Breast epithelium (tissue), 4 donors: ENCODE measurements at places on chromosomes 16 and 17.

DNA sequence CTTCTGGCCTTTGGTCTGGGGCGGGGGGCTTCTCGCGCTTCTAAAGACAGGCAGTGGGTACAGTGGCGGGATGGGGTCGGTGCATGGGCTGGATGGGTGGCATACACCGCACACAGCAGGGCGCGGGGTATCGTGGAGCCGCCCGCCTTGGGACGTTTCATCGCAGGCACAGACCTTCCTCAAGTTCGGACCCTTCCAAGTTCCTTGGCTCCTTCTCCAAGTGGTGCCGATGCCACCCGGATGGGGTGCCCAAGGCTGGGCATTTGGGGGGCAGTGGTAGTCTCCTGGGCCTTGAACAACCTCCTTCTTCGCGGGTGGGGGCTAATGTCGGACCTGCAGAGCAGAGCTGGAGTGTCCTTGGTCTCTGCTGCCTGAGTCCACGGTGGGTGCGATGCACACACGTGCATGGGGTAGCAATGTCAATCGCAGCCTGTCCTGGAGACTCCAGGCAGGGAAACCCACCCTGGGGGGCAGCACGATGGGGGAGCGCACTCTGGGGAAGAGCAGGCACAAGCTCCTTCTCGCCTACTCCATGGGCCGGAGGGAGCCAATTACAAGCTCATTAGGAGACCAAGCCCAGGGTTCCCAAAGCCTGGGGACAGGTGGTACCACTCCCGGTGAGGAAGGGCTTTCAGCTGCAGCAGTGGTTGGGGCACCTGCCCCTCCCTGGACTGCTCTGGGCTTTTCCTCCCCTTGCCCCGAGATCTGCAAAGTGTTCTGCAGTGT, 686 bp upstream of the MTSS2 start:
- DNase-seq: no peak

- DNase-seq: no peak
These were observed 215.3 kb downstream of the ZNF423 start for GRCh38 chr16:49640581-49640980.

DNA sequence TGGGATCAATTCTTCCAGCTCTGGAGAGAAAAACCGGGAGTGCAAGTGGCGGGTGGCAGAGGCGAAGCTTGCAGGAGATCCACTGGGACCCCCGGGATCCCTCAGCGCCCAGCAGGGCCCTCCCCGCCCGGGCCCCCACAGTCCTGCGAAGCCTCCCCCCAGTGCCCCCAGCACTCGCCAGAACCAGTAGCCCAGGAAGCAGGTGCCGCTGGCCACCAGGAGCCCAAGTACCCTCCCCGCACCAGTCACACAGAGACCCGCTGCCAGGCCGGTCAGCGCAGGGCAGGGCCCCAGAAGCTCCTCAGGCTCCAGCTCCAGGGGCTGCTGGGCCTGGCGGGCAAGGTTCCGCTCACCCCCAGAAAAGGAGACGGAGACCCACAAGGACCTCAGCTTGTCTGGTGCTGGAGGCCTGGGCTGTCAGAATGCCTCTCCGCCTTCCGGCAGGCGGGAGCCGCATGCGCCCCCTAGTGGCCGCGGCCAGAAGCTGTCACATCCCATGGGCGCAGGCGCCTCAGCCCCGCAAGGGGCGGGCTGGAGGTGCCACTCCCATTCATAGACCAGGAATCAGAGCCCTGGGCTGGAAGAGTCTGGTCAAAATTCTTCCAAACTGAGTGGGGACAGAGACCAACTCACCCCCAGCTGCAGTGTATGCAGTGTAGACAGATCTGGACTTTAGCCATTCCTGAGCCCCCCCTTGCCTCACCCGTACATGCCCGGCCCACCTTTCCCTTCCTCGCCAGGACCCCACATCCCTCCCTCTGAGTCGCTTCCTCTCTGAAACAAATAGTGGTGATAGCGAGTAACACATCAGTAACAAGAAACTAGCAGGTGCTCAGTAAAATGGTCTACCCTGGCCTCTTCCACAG, 1002.3 kb downstream of the KCNJ18 start:
- DNase-seq: no peak

DNA sequence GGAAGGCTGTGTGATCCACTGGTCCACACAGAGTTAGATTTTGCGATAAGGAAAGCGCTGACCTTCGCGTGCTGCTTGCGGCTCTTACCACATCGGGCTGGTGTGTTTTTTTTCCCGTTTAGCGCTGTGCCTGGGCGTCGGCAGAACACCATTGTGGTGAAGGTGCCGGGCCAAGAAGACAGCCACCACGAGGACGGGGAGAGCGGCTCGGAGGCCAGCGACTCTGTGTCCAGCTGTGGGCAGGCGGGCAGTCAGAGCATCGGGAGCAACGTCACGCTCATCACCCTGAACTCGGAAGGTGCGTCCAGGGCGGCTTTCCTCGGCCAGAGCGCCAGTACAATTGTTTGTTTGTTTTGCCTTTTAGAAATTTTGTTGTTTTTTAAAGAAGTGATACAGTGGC, 54.7 kb downstream of the BANP start:
- DNase-seq: no peak

GRCh38 chr16:57578521-57579360, 36.3 kb downstream of the ADGRG5 start:
- no peak for DNase-seq

GRCh38 chr16:22216191-22216831, 10.2 kb downstream of the EEF2K start:
- no peak for DNase-seq

- DNase-seq: no peak
These were observed 2.0 kb upstream of the CD300H start for GRCh38 chr17:74569020-74570003.

GRCh38 chr17:79232957-79233356, 158.3 kb downstream of the ENGASE start:
- no peak for DNase-seq

GRCh38 chr17:80995131-80995530, 3.5 kb downstream of the CHMP6 start:
- no peak for DNase-seq

DNA sequence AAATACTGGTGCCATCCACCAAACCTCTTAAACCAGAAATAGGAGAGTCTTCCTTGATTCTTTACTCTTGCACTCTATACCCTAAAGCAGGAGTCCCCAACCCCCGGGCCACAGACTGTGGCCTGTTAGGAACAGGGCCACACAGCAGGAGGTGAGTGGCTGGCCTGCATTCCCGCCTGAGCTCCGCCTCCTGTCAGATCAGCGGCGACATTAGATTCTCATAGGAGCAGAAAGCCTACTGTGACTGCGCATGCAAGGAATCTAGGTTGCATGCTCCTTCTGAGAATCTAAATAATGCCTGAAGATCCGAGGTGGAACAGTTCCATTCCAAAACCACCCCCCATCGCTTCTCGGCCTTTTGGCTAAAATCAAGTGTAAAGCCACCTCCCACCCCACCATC, 30.3 kb upstream of the SRCIN1 start:
- no peak for DNase-seq

GRCh38 chr16:3094289-3095027, 4.6 kb downstream of the ZSCAN10 start:
- DNase-seq: no peak

DNA sequence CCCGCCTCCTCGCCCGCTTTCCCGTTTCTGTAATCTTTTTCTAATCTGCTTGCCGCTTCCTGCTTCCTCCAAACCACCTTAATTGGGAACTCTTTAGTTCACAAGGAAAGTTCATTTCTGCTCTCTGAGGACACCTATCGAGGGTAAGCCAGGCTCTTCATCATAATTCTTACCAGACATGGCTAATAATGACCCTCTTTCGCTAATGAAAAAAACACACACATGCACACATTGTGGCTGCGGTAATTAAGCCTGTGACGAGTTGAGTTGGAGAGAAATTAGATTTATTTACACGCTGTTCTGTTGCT, 100.6 kb downstream of the ZNF423 start:
- DNase-seq: no peak

GRCh38 chr16:84643180-84643583, 5.1 kb upstream of the KLHL36 start:
- DNase-seq: peak; percentile 71

DNA sequence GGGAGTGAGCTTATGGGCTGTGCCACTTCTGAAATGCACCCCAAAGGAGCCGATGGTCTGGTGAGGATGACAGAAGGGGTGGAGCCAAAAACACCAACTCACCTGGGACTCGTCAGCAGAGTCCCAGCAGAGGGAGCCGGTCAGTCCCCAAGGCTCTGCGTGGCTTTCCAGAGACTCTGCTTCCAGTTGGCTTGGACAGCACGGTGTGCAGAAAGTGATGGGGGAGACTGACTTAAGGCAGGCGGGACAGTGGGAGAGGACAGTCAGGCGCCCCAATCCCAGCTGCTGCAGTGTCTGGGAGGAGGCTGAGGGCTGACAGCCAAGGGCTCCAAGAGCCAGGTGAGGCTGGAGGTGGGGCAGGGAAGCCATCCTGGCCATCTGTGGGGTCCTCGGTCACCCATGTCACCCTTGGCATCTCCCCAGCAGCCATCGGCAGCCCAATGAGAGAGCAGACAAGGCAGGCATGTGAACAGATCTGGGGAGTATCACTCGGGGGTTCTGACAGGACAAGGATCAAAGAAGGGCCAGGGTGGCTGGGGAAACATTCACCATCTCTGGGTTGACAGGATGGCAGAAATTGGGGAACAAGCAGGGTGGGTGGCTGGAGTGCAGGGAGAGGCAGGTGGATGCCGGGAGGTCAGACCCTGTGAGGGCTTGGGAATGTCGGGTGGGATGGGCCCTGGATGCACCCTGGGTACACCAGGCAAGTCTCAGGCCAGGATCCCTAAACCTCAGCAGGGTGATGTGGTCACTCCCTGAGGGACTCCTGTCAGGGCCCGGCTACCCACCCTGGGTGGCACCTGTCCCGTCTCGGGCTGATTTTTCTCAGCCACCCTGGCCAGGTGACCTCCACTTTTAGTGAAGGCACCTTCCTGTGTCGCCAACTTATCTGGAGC, 8.9 kb upstream of the KRTAP17-1 start:
- DNase-seq: peak; percentile 66

DNA sequence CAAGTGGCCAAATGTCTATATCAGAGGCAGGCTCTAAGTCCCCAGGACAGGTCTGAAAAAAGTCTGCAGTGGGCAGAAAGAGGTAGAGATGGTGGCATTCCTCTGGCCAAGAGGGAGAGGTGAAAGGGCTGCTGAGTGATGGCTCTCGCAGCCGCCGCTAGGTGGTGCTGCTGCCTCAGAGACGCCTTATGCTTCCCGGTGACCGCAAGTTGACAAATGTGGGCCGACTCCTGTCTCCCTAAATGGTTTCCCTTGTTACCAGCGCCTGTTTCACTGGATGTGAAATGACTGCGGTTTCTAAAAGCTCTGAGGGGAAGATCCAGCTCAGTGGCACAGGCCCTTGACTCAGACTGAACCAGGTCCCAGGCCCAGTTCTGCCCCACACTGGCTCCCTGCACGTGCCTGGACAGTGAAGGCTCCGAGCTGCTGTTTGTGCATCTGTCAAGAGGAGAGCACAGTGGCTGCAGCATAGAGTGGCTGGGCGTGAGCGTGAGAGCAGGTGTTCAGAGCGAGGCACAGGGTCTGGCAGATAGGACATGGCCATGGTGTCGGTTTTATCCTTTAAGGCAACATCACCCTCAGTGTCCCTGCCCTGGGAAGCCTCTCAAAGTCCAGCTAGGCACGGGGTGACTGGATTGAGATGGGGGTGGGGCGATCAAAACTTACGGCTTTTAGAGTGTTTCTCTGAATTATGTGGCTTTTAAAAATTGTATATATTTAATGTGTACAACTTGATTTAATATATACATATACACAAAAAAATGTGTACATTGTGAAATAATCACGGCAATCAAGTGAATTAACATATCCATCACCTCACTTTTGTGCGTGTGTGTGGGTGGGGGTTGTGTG, 19.9 kb downstream of the CLEC16A start:
- peak; percentile 75 for DNase-seq

- DNase-seq: no peak
These were observed 56.3 kb downstream of the GAN start for GRCh38 chr16:81371106-81371505.

DNA sequence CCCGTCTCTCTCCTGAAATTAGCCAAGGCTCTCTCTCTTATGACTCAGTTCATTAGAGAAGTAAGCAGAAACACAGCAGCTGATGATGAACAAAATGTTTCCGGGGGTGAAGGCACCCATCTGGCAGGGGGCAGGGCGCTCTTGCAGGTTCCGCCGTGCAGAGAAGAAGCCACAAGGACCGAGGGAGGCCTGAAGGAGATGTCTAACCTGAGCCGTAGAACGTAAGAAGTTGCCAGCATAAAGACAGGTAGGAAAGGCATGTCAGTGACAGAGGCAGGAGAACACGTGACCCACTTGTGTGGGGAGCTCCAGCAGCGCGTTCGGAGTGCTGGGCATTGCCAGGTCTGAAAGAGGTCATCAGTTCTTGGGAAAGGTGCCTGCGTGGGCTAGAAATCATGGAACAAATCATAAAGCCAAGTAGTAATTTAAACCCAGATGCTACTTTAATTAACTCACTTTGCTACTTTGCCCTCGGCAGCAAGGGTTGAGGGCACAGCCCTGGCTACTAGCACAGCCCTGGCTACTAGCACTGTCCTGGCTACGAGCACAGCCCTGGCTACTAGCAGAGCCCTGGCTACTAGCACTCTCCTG, 198.6 kb downstream of the RPTOR start:
- no peak for DNase-seq

GRCh38 chr16:2270070-2270462, 2.1 kb upstream of the RNPS1 start:
- no peak for DNase-seq

DNA sequence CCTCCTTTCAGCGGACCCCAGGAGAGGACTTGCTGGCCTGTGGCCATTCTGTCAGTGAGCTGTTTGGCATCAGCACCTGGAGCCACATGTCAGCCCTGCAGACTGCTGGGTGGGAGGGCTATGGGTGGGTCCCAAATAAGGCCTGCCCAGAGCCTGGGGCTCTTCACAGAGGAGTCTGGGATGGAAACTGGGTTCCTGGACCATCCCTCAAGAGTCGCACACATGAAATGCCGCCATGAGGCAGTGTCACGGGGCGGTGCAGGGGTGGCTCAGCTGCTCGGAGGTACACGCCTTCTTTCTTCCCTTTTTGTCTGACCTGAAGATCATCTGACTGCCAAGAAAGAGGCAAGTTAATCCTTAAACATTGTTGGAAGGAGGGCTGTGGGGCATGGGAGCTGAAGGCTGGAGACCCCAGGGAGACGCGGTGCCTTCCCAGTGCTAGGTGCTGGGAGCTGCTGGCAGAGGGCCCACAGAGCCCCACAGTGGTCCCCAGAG, 14.8 kb downstream of the MPRIP start:
- DNase-seq: no peak

DNA sequence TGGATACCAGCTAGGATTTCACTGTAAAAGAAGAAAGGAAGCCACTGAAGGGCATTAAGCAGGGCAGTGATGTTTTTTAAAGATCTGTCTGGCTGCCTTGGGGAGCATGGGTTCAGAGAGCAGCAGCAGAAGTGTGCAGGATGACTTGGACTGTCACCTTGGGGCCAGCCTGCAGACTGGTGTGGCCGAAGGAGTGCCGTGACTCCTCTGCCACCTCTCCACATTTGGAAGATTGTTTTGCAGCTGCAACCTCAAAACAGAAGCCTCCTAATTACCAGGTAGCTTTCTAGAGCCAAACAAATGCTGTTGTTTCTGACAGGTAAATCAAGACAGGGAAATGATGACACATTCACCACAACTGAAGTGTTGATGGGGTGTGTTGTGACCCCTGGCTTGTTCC, 681.4 kb downstream of the WWOX start:
- DNase-seq: no peak

GRCh38 chr17:81966343-81967243, 5.6 kb upstream of the NOTUM start:
- no peak for DNase-seq

GRCh38 chr16:75181630-75182029, 25.3 kb downstream of the CTRB2 start:
- no peak for DNase-seq

GRCh38 chr17:52762147-52762793, 603.8 kb upstream of the CA10 start:
- DNase-seq: no peak
